Aorta (tissue), 5 donors: ENCODE measurements at places on chromosomes 16 and 17. TPM values are rescaled to one million over a fixed set of nuclear protein-coding genes. Genes with fewer than 3 reads are reported as not detected.
A peak's percentile ranks its signal among the peaks of the same experiment; 100 is the strongest.

- H3K4me3 ChIP-seq, result no peak overlapping the region
- H3K27me3 ChIP-seq, result no peaks in the 10 kb centered on the region
- H3K27ac ChIP-seq, result no peak overlapping the region
- no peak for DNase-seq
These were observed 13.9 kb downstream of the TBKBP1 start for GRCh38 chr17:47707884-47708283.

DNA sequence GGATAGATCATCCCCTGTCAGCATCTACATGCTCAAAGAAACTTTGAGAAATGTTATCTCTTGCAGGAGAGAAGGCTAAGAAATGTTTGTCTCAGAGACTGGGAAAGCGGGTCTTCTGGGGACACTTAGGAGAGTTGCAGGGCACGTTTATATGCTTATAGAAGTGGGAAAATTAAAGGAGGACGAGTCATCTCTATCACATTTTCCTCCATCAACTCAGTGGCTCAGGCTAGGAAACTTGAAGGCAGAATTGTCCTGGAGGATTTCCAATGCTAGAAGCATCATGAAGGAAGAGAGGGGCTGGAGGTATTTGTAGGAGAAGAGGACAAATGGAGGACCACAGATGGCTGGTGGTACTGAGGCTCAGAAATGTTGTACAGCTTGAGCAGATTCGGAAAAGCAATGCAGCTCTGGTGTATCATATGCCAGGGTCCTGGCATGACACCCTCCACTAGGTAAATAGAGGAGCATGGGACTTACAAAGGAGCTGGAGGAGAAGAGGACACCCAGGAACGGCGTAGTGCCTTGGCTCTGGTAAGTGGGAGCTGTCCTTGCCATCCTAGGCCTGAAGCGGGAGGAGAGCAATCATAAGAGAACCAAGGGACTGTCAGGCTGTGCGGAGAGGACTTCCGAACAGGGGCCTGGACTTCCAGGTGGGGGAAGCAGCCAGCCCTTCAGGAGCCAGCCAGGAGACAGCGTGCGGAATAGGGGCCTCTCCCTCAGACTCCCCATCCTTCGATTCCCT lies 4.5 kb upstream of the HS3ST3B1 start:
- DNase-seq, result no peak
- no peak overlapping the region for H3K27ac ChIP-seq
- H3K4me3 ChIP-seq, result no peak overlapping the region
- no peaks in the 10 kb centered on the region for H3K4me1 ChIP-seq
- no peaks in the 10 kb centered on the region for H3K36me3 ChIP-seq

DNA sequence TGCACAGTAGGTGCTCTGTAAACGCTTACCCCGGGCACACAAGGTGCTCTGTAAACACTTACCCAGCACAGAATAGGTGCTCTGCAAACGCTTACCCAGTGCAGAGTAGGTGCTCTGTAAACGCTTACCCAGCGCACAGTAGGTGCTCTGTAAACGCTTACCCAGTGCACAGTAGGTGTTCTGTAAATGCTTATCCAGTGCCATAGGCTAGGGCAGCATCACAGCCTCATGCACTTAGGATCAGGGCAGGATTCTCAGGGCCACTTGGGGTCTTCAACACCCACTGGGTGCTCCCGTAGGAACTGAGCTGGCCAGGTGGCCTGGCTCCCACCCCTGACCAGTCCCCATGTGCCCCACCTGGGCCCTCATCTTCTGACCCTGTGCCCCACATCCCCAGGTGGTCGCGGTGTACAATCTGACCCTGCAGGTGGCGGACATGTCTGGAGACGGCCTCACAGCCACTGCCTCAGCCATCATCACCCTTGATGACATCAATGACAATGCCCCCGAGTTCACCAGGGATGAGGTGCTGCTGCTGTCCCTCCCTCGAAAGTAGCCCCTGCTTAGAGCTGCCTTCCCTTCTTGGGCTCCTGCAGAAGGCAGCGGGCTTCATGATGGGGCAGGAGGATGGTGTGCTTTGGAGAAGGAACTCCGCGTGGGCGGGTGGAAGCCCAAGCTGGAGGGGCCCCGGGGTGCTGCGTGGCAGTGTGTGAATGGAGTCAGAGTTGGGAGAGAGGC lies 13.1 kb downstream of the SLC22A31 start:
- H3K4me1 ChIP-seq, result no peaks in the 10 kb centered on the region
- DNase-seq, result no peak
- no peak overlapping the region for H3K27ac ChIP-seq

DNA sequence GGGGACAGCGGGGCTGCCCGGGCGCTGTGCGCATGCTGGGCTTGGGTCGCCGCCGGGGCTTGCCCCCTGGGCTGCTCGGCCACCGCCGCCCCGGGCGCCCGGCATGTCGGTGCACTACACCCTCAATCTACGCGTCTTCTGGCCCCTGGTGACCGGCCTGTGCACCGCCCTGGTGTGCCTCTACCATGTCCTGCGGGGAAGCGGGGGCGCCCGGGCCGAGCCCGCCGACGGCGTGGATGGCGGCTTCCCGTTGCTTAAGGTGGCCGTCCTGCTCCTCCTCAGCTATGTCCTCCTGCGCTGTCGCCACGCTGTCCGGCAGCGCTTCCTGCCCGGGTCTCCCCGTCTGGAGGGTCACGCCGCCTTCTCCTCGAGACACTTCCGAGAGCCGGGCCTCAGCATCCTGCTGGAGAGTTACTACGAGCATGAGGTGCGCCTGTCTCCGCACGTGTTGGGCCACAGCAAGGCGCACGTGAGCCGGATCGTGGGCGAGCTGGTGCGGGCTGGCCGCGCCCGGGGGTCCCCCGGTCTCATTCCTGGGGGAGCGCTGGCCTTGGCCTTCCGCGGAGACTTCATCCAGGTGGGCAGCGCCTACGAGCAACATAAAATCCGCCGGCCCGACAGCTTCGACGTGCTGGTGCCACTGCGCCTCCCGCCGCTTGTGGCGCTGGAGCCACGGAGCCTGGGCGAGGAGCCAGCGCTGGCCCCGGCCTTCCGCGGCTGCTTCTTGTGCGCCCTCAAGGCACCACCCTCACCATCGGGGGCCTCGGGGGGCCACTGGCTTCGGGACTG lies 789 bp downstream of the ITPRIPL2 start:
- no peaks in the 10 kb centered on the region for H3K27me3 ChIP-seq
- no peaks in the 10 kb centered on the region for H3K4me1 ChIP-seq
- H3K4me3 ChIP-seq, result peak overlapping the region; percentile 86
- no peaks in the 10 kb centered on the region for H3K36me3 ChIP-seq
- H3K27ac ChIP-seq, result peak overlapping the region; percentile 88
- DNase-seq, result peak; percentile 83

DNA sequence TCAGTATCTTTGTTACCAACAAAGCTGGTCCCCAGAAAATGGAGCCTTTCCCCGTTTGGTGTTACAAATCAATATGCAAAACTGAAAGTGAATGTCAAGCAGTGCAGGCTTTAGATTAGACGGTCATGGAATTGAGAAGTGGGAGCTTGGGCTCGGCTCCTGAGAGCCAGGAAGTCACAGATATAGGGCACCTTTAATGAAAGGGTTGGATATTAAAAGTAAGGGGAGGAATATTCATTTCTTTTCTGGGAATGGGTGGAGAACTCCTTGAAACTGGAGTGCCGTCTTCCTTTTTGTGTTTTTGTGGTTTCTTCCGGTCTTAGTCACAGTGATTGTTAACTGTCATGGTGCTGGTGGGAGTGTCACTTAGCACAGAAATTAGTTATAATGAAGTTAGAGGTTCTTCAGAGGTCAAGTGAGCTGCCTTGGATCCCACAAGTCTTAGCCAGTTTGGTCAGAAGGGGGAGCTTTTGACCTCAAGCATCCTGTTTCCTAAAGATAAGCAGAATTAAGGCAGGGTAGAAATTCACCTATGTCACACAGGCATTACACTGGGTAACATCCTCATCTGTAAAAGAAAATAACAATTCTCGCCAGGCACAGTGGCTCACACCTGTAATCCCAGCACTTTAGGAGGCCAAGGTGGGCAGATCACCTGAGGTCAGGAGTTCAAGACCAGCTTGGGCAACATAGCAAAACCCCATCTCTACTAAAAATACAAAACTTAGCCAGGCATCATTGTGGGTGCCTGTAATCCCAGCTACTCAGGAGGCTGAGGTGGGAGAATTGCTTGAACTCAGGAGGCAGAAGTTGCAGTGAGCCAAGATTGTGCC lies 9.6 kb upstream of the EIF1 start:
- DNase-seq, result no peak
- H3K36me3 ChIP-seq, result no peaks in the 10 kb centered on the region
- H3K27me3 ChIP-seq, result no peaks in the 10 kb centered on the region
- H3K4me3 ChIP-seq, result no peak overlapping the region

DNA sequence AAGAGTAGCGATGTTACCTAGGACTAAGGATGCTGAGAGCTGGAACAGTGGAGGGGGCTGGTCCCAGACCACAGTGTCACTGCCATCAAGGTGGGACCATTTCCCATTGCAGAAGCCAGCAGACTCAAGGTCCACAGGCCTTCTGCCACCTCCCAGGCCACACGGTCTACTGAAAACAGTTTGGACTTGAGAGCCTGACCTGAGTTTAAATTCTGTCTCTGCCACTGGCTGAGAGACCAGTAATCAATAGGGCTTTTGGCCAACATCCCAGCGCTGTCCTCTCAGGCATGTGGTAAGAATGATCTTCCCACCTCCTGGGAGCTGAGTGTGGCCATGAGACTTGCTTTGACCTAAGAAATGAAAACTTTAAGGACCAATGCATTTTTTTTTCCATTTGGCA lies 331.4 kb upstream of the CDH5 start:
- no peak overlapping the region for H3K27ac ChIP-seq
- H3K4me1 ChIP-seq, result no peaks in the 10 kb centered on the region
- no peaks in the 10 kb centered on the region for H3K36me3 ChIP-seq
- H3K27me3 ChIP-seq, result no peaks in the 10 kb centered on the region
- no peak overlapping the region for H3K4me3 ChIP-seq

- no peaks in the 10 kb centered on the region for H3K27me3 ChIP-seq
- no peaks in the 10 kb centered on the region for H3K36me3 ChIP-seq
- H3K4me3 ChIP-seq, result no peak overlapping the region
- H3K27ac ChIP-seq, result no peak overlapping the region
- H3K4me1 ChIP-seq, result no peaks in the 10 kb centered on the region
- DNase-seq, result no peak
These were observed 45.6 kb upstream of the MEAK7 start for GRCh38 chr16:84550096-84550495.

DNA sequence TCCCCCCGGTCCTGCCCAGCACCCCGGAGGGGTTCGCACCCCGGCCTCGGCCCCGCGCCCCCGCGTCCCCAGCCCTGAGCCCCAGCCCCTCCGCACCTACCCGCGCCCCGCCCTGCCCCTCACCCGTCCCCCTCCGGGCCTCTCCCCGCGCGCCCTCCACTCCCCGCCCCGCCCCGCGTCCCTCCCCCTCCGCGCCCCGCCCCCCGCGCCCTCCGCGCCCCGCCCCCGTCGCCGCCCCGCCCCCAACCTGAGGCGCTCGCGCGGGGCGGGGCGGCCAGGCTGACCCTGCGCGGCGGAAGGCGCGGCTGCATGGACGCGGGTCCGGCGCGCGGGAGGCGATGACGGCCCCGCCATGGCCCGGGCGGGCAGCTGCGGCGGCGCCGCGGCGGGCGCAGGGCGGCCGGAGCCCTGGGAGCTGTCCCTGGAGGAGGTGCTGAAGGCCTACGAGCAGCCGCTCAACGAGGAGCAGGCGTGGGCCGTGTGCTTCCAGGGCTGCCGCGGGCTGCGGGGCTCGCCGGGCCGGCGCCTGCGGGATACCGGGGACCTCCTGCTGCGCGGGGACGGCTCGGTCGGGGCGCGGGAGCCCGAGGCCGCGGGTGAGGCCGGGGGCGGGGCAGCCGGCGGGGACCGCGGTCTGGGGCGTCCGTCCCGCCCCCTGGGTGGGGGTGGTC lies at the start of gene SPIRE2:
TSS of gene SPIRE2 (plus strand) at position 277 of the 671 bp plus-strand sequence. CDS start at position 353, 76 bp downstream.
- no peaks in the 10 kb centered on the region for H3K27me3 ChIP-seq
- peak; percentile 93 for DNase-seq
- no peaks in the 10 kb centered on the region for H3K36me3 ChIP-seq

- H3K27ac ChIP-seq, result no peak overlapping the region
- H3K27me3 ChIP-seq, result no peaks in the 10 kb centered on the region
- H3K4me3 ChIP-seq, result no peak overlapping the region
- no peak for DNase-seq
- H3K4me1 ChIP-seq, result no peaks in the 10 kb centered on the region
These were observed 54.3 kb upstream of the SREBF1 start for GRCh38 chr17:17890773-17891759.

DNA sequence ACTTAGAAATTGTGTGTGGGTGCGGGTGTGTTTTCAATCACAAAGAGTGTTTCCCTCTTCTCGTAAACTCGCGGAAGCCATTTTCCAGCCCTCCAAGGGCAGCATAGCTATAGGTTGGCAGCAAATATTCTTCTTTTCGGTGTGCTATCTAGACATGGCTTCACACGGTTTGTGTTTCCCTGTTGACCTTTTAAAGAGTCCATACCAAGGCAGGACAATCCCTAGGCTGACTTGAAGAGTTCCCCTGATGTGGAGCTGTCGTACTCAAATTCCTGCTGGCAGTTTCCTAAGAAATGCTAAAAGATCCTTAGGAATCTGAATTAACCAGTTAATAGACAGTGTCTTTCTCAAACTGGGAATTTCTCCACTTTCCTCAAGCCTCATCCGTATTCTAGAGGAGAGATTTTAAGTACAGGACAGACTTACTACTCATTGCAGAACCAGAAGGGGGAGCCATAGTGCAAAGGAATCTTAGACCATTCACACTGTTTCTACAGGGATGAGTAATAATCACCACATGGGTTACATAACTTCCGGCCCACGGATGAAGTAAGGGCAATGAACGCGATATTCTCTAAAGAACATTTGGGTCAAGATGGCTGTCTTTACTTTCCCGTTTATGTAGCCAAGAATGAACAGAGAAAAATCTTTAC lies 288.6 kb upstream of the ELAC2 start:
- no peaks in the 10 kb centered on the region for H3K27me3 ChIP-seq
- DNase-seq, result no peak
- no peak overlapping the region for H3K4me3 ChIP-seq
- H3K4me1 ChIP-seq, result no peaks in the 10 kb centered on the region

- H3K4me1 ChIP-seq, result no peaks in the 10 kb centered on the region
- H3K36me3 ChIP-seq, result no peaks in the 10 kb centered on the region
- no peaks in the 10 kb centered on the region for H3K27me3 ChIP-seq
- no peak for DNase-seq
These were observed 40.2 kb downstream of the SLC7A5 start for GRCh38 chr16:87828907-87829621.

GRCh38 chr17:41937970-41938954 lies 7.8 kb downstream of the ODAD4 start:
- H3K27me3 ChIP-seq, result no peaks in the 10 kb centered on the region
- H3K4me1 ChIP-seq, result no peaks in the 10 kb centered on the region
- H3K4me3 ChIP-seq, result no peak overlapping the region

- no peaks in the 10 kb centered on the region for H3K27me3 ChIP-seq
- no peak overlapping the region for H3K4me3 ChIP-seq
- no peaks in the 10 kb centered on the region for H3K36me3 ChIP-seq
These were observed 347.4 kb downstream of the MAF start for GRCh38 chr16:79253100-79253631.

GRCh38 chr17:78159575-78160158 lies 8.7 kb upstream of the SYNGR2 start:
- no peaks in the 10 kb centered on the region for H3K36me3 ChIP-seq
- no peaks in the 10 kb centered on the region for H3K4me1 ChIP-seq
- no peak overlapping the region for H3K4me3 ChIP-seq
- no peak overlapping the region for H3K27ac ChIP-seq

The ACSM2B gene
- not detected for polyA plus RNA-seq

The SLC5A10 gene
- polyA plus RNA-seq, result not detected

The ATP2A1 gene
- 0.38 TPM for polyA plus RNA-seq

The SLC16A6 gene
- polyA plus RNA-seq, result 0.38 TPM

The ITGB3 gene
- polyA plus RNA-seq, result 21.2 TPM

The MYH13 gene
- not detected for polyA plus RNA-seq
